ENCODE measurements at places on chromosomes 1 and 21.

DNA sequence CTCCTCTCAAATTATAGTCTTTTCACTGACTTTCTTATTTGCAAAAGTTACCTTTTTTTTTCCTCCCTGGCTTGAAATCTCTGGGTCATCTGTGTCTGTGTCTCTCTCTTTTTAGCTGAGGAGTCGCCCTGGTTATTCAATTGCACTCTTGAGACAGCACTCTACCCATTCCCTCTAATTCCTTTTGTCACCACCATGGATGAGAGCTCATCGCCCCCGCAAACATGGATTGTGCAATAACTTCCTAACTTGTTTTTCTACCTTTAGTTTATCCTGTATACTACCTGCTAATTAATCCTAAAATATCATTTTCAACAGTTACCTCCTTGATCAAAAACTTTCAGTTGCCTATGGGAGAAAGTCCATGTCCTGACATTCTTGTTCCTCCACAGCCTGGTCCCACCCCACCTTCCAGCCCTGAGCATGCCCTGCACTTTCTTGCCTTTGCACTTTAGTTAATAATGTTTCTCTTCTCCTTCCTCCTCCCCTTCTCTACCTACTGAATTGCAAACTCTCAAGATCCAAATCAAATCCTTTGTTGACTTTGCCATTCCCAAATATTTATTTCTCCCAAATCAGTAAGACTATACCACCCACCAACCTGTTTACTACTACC is 110.4 kb upstream of the MAGI3 start:
- DNase-seq = no peak

- no peak for DNase-seq
These were observed 843.9 kb downstream of the AMY1C start for GRCh38 chr1:104593413-104594187.

DNA sequence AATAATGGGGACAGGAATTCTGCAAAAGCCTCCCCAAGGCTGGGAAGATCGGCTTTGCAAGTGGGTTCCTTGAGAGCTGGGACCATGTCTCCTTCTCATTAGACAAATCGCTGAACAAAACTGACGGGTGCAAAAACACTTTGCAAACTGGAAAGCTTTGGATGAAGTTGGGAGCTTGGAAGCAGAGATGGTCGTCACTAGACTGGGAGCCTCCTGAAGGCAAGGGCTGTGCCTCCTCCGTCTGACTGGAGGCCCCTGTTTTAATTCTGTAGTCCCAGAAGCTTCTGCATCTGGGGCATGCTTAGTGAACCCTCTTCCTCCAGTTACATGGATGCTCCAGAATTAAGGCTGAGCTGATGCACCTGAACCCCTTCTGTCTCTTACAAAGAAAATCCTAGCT is 82.3 kb upstream of the IFFO2 start:
- DNase-seq = no peak

DNA sequence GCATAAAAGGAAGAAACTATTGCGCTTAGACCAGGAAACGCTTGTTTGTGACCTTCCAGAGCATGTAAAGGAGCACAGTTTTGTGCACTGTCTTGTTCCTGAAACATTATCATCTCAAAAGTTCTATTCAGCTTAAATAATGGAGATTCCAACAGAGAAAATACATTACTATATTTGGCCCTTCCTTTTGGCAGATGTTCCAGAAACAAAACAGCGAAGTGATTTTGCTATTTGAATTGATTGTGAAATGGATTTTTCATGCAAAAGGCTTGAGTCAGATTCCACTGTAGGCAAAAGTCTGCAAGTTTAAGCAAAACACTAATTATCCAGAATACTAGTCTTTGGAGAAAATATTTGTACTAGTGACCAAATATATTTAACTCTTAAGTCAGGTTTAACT is 80.3 kb upstream of the PTBP2 start:
- DNase-seq = no peak

- DNase-seq = no peak
These were observed 606.3 kb downstream of the NUF2 start for GRCh38 chr1:163928069-163928468.
